ENCODE measurements at places on chromosomes 16 and 17.

DNA sequence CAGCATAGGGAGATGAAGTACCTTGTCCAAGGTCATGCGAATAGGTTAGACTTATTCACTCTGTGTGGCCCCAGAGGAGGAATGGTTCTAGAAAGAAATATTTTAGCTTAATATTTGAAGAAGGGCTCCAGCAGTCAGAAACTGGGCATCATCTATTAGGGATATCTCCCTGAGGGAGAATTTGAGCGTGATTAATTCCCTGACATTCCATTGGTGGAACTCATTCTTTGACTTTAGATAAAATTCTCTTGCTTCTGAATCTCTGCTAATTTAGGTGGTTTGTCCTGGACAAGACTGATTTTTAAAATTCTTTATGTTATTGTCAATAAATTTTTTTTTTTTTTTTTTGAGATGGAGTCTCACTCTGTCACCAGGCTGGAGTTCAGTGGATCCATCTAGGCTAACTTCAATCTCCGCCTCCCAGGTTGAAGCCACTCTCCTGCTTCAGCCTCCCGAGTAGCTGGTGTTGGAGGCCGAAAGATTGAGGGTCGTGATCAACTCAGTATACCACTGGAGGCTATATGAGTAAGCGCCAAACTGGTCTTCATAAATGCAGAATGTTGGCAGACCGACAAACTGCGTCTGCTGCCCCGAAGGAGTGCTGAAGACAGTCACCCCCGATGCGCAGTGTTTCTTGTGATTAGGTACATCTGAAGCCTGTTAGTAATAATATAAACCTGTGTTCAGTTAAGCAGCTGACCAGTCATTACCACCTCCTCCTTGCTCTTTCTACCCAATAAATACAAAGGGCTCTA lies 267.9 kb upstream of the HSBP1 start:
- DNase-seq, result no peak

DNA sequence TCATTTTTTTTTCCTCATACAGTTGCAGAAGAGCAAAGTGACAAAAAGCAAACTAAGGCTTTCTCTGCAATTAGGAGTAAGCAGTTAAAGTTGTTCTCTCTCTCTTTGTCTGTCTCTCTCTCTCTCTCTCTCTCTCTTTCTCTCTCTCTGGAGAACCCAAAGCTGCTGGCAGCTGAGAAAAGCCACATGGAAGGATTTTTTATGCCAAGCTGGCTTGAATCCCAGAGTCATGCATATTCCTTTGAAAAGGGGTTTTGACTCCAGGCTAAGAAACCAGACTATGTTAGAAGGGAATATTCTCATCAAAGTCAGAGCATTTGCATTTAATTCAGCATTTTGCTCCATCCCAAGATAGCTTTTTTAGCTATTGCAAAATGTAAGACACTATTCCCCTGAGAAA lies 1114.2 kb upstream of the GOT2 start:
- DNase-seq, result no peak

- DNase-seq, result no peak
Observed at GRCh38 chr16:81136390-81137335, 40.5 kb upstream of the GCSH start.

DNA sequence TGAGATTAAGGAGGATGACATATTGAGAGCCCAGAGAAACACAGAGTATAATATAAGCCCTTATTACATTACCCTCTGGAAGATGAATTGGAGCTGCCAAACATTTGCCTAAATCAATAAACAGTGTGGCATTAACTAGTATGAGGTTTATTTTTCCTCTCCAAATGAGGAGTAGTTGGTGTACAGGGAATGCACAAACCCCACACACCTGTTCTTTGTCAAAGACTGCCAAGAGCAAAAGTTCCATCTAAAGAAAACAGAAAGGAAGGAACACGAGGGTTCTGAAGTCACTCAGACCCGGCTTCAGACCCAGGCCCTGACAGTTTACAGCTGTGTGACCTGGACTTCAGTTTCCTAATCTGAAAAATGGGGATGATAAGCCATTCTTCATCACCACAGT lies 138.1 kb downstream of the SHISA9 start:
- no peak for DNase-seq

DNA sequence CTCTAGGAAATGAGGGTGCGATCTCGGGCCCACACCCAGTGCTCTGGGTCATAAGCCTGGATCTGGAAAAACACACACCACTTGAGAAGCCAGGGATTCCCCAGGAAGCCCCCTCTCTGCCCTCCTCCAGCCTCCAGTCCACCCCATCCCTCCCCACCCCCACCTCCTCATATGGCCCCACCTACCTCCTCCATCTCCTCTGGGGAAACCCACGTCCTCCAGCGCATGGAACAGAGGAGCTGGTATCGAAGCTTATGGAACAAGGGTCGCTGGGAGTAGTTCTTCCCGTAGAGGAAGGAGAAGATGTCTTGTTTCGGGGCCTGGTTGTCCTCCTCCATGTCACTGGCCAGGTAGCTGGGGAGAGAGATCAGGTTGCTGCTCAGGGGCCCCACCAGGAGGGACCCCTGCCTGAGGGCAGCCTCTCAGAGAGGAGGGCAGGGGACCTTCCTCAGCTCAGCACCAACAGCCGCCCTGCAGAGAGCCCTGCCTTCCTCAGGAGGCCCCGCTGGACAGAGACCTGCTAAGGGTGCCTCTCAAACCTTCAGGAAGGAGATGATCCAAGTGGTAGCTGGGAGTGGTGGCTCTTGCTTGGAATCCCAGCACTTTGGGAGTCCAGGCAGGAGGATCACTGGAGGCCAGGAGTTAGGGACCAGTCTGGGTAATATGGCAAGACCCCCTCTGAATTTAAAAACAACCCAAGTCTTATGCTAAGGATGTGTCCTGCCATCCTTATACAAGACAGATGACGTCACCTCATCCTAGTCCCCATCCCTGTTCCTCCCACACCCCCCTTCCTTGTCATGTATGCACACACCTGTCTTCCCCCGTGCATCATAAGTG lies 5.0 kb downstream of the SPDYE4 start:
- DNase-seq, result no peak

DNA sequence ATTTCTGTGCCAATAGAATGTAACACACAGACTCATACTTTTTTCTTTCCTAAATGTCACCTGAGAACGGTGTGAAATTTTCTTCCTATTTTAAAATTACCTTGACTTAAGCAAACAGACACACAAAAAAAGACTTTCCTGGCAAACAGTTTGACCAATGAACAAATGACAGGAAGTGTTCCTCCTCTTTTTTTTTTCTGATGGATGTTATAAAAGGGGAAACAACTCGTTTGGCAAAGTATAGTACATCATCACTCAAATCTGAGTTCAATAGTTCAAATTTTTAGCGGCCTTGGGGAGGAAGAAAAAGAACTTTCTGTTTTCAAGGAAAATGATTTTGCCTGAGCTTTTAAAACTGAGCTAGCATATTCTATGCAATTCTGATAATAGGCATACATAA lies 19.8 kb downstream of the HS3ST3A1 start:
- no peak for DNase-seq

GRCh38 chr16:24801761-24802302 lies 43.9 kb upstream of the SLC5A11 start:
- no peak for DNase-seq

DNA sequence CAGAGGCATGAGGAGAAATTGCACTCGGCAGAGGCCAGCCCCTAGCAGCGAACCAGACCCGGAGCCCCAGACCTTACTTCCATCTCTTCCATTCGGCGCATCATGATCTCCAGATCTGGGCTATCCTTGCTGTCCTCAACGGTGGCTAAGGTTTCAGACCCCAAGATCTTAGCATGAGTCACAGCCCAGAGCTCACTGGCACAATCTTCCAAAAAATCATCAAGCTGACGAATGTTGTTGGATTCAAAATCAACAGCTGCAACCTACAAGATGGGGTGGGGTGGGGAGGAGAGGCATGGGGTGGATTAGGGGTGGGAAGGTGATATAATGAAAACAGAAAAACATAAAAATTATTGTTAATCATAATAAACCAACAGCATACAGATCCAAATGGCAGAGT lies 39.7 kb upstream of the PITPNM3 start:
- no peak for DNase-seq

- DNase-seq, result no peak
Observed at GRCh38 chr17:77312786-77313599, 172.2 kb downstream of the SEC14L1 start.

- no peak for DNase-seq
Observed at GRCh38 chr17:58387834-58388233, 29.5 kb downstream of the RNF43 start.

GRCh38 chr17:72613396-72613795 lies 479.1 kb downstream of the SLC39A11 start:
- no peak for DNase-seq

DNA sequence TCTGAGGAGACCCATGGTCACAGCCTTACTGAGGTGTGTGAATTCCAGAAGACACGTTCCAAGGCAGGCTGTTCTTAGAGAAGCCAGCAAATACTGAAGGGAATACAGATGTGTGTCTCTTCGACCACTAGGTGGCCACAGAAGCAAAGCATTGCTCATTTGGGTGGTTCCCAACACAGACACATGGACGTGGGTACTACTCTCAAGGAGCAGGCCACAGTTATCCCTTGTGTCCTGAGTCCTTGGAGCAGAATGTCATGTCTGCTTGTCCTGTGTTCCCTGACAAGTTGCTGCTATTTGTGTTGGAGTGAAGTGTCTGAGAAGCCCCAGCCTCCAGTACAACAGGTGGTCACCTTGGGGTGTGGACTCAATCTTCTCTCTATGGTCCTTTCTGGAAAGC lies 30.3 kb downstream of the HMOX2 start:
- DNase-seq, result no peak

DNA sequence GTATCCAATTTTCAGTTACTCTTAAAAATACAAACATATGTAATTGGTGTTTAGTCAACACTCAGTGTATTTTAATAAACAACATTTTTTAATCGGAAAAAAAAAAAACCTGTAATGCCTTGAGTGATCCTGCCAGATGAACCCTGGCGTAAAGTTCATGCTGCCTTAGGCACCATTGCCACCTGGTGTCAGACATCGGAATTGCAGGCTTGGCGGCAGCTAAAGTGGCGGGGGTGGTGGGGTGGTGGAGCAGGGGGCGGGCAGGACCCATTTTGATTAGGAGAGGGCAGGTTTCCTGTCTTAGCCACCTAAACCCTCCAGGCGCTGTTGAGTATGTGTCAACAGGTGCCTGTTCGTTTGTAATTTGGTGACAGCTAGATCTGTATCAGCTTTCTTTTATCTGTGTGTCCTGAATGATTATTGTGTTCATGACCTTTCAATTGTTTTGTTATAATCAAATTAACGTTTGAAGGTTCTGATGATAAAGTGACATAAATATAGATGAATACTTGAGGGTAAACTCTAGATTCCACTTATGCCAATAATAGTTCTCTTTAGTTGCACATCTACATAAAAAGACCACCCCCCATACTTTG lies 588.7 kb downstream of the CDH13 start:
- DNase-seq, result peak; percentile 2
